ENCODE measurements at places on chromosomes 2 and 18.

- DNase-seq: peak; percentile 85
These were observed 262.1 kb downstream of the LPIN1 start for GRCh38 chr2:12008425-12009061.

- DNase-seq: no peak
These were observed 24.9 kb downstream of the PELI1 start for GRCh38 chr2:64119369-64119768.

DNA sequence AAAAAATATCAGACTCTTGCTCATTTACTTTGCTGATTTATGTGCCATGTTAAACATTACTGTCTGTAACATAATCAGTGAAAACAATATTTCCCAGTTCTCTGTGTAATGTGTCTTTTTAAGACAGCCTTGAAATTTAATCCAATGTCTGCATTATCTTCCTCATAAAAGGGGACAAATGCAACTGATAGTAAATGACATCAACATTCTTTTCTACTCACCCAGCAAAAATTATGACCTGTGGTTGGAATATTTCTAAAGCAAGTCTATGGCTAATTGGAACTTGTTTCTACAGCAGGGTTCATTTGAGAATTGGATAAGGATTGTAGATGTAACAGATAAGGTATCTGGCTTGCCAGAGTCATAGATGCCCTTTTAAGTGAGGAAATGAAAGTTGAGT is 34.8 kb downstream of the C1D start:
- peak; percentile 17 for DNase-seq

DNA sequence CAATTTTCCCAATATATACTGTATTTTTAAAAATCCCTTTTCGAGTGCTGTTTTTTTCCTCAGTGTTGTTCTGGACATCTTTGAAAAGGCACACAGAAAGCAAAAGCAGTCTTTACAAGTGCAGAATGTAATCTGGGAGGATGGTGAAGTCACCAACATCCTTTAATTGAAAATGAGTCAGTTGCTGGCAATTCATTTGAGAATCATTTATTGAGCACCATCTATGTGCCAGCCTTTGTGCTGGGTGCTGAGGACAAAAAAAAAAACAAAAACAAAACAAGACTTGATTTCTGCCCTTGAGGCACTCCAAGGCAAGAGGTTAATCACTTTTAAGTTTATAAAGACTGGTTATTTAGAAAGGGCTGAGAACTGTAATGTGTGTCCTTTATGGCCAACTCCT is 46.7 kb upstream of the ACVR1 start:
- no peak for DNase-seq

GRCh38 chr18:61992923-61993322 is 100.1 kb upstream of the RNF152 start:
- DNase-seq: no peak

GRCh38 chr2:209431701-209432100 is 7.9 kb downstream of the MAP2 start:
- no peak for DNase-seq

DNA sequence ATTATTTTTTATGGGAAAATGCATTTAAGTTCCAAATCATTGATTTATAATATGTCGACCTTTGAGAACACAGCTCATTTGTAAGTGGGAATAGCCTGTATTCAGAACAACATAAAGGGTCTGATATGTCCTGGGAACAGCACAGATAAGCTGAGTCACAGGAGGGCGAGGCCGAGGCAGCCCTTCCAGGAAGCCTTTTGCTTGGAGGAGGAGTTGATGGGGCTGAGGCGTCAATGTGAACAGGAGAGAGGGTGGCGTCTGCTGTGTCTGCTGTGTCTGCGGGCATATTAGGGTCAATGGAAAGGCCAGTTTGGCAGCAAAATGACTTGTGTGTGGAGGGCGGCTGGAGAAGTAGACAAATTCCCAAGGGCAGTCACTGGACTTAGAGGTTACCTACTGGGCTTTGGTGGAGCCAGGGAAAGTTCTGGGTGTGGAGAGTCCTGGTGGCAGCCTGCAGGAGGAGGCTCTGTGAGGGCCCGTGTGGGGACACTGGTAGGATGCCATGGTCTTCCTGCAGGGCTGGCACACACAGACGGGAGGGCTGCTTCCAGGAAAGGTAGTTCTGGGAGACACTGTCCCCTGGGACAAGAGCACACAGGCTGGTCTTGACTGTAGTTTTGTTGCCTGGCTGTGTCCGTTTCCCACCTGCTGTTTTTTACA is 128.1 kb downstream of the GLI2 start:
- DNase-seq: no peak

DNA sequence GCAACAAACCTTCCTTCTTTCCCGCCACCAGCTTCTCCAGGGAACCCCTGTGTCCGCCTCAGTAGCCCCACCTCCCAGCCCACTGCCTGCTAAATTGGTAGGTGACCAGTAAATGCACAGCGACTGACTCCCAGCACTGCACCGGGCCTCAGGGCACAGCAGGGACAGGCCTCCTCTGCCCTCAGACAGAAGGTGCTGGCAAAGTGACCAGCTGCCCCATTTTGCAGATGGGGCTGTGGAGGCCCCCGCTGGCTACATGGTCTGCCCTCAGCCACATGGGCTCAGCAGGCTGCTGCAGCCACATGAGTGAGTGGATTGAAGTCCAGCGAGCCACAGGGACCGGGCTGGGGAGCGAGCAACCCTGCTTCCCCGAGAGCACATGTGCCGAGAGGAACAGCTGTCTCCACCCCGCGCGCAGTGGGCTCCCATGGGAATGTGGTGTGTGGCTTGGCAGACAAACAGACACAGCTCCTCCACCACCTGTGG is 7.8 kb upstream of the NPPC start:
- DNase-seq: no peak

DNA sequence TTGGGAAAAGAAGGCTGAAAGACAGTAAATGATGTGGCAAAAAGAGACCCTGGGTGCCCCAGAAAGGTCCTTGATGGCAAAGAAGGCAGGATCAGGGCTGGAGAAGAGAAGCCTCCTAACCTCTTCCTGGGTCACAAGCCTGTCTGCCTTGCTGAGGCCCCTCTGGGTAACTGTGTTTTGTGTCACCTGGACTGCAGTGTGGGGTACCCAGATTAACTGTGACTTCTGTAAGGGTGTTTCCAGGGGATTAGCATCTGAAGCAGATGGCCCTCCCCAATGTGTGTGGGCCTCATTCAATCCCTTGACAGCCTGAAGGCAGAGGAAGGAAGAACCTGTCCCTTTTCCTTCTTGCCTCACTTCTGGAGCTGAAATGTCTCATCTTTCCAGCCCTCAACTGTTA is 35.6 kb upstream of the APCDD1 start:
- DNase-seq: no peak

DNA sequence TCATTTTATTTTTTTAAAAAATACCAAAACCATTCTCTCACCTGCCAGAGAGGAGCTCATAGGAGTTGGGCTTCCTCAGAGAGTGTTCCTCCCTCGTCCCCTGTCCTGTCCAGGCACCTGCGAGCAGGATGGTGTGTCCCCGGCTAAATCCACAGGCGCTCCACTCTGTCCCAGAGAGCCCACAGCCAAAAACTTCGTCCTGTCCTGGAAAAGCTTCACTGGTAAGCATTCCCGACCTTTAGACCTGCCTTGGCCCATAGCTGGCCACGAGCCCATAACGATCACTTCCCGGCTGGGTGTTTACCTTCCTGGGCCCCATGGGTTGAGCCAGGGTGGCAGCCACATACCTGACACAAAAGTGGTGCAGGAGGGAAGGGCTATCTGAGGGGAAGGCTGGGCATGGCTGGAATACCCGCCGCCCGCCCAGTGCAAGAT is at the start of gene NGEF:
Gene NGEF (minus strand): TSS at position 230 of the 435 bp plus-strand sequence. CDS start 38,366 bp downstream, outside the sequence.
- no peak for DNase-seq

GRCh38 chr2:174608866-174609214 is 11.2 kb upstream of the WIPF1 start:
- no peak for DNase-seq

DNA sequence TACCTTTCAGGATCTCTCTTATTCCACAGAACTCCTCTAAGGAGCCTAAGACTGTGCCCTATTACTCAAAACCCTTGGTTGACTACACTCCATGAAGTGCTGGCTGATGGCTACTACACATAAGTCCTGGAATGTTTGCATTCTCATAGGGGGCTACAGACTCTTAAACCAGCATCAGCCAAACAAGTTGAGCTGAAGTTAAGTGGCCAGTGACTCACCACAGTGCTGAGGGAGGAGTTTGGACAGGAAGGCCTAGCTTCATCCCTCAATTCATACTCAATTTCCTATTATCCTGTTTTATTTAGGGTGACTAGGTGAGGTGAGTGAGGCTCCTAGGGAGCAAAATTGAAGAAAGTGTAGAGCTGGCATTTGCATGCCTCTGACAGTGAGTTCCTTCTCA is 246.7 kb downstream of the SMAD2 start:
- DNase-seq: peak; percentile 4

DNA sequence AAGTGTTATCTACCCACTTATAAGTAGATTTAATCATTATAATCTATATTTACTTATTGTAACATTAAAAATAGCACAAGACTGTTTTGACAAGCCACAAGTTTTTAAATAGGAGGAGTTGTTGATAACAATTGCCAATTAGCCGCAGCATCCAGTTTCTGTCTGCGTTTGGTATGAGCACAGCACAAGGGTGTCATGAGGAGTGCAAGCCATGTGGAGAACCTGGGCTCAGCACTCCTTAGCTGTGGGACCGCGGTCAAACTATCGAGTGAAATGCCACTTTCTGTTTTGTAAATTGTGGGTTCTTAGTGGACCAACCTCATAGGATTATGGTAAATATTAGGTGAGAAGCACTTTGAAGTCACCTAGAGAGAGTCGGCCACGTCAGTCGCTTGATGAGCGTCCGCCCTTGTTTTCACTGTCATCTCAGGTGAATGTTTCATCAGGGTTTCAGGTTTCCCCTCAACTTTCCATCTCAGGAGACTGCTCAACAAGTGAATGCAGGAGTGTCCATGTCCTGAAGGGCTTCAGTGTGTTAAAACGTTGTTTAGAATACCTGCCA is 294.5 kb downstream of the ZNF407 start:
- DNase-seq: no peak

DNA sequence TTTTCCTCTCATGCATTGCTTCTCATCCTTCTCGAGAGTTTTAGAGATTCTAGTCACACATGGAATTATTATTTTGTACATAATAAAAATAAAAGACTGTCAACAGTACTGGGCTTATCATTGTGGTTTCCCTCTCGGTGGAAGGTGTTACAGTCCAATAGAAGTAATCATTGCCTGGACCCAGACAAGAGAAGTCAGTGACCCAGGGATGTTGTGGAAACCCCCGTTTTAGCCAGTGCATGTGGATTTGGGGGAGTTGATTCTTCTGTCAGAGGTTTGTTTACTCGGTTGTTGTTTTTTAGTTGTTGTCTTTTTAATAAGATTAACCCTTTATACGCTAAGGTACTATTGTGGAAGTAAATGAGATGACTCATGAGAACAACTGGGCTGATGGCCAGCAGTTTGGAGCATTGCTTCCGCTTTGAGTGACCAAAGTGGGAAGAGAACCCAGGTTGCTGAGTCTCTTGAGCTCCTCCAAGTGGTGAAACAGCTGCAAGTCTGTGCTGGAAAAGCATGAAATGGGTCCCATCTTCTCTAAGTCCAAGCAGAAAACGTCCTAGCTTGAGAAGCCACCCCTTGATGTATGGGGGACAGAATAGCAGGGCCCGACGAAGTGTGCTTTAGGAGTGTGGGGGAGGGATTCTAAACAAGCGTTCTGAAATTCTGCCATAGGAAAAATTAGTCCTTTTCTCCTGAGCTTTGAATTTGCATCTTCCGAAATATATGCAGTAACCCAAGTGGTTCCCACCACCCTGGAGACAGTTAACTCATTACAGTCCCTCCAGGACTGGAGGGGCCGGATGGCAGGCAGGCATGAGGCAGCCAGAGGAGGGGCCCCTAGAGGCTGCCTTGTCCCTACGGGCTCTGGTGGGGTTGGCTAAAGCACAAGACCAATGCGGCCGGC is 61.8 kb upstream of the GPR45 start:
- peak; percentile 30 for DNase-seq

GRCh38 chr2:43251171-43251731 is 24.8 kb upstream of the ZFP36L2 start:
- no peak for DNase-seq

DNA sequence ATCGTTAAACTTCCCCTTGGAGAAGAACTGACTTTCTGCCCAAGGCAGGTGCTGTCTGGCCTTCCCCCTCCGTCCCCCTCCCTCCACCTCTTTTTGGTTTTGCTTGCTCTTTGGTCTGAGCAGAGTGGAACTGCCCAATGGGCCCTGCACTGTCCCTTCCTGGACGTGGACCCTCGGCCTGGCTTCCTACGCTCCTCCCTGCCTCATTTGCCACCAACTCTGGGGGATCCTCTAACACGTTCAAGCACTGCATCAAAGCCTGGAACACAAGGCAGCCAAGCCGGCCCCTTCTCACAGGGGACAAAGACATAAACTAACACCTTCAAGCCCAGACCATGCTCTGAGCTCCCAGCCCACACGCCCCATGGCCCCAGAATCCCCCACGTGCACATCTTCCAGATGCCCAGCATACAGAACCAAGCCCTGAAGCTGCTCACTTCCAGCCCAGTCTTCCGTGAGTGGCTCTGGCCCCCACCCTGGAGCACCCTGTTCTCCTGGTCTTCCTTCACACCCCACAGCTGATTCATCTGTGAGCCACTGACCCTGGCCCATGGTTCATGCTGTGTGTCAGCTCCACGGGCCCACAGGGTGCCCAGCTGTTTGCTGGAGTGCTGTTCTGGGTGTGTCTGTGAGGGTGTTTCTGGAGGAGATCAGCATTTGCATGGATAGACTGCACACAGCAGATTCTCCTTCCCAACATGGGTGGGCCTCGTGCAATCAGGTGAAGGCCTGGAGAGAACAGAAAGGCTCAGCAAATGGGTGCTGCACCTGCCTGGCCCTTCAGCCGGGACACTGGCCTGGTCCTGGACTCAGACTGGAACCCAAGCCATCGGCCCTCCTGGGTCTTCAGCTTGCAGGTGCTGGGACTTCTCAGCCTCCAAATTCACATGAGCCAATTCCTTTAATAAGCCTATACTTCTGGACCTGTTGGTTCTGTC is 247.1 kb upstream of the SALL3 start:
- no peak for DNase-seq

DNA sequence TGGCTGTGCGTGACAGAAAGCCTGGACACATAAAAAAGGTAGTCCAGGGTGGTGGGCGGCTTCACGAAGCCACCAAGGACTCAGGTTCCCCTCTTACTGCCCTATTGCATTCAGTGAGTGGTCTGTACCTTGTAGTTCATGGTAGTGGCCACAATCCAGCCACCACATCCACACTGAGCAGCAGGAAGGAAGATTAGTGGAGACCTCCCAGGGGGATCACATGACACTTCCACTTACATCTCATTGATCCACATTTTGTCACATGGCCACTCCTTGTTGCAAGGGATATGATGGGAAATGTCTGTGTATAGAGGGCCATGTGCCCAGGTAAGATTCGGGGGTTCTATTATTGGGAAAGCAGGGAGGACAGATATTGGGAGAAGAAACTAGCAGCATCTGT is 13.7 kb downstream of the IL1R2 start:
- DNase-seq: no peak
